B cell (primary cell): ENCODE measurements at places on chromosomes 3 and 15.

GRCh38 chr15:70690021-70690420, 73.3 kb downstream of the UACA start:
- DNase-seq: no peak

- DNase-seq: no peak
Measured at GRCh38 chr3:17799312-17799711, 56.9 kb upstream of the TBC1D5 start.

GRCh38 chr3:72047221-72047871, 262.4 kb upstream of the PROK2 start:
- DNase-seq: no peak

- DNase-seq: no peak
Measured at GRCh38 chr15:30927148-30927761, 23.5 kb downstream of the FAN1 start.

DNA sequence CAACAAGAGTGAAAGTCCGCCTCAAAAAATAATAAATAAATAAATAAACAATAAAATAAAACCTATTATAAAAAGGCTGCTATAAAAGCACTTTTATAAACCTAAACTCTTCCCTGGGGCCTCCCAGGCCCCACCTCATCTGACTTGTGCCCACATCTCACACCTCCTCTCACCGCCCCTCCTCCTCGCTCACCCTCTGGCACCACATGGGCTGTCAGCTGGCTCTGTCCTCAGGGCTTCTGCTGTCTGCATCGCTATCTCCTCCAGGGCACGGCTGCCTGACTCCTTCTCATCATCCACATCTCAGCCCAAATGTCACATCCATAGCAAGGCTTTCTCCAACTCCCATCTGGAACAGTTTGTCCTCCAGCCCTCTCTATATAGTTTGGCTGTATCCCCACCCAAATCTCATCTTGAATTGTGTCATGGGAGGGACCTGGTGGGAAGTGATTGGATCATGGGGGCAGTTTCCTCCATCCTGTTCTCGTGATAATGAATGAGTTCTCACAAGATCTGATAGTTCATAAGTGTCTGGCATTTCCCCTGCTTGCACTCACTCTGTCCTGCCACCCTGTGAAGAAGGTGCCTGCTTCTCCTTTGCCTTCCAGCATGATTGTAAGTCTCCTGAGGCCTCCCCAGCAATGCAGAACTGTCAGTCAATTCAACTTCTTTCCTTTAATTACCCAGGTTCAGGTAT, 8.8 kb upstream of the SH3BP5 start:
- DNase-seq: no peak

GRCh38 chr3:158731938-158732855, at the start of gene RARRES1:
TSS of gene RARRES1 (minus strand) at chr3:158732457. CDS start at chr3:158732415, 42 bp downstream.
- peak; percentile 42 for DNase-seq

DNA sequence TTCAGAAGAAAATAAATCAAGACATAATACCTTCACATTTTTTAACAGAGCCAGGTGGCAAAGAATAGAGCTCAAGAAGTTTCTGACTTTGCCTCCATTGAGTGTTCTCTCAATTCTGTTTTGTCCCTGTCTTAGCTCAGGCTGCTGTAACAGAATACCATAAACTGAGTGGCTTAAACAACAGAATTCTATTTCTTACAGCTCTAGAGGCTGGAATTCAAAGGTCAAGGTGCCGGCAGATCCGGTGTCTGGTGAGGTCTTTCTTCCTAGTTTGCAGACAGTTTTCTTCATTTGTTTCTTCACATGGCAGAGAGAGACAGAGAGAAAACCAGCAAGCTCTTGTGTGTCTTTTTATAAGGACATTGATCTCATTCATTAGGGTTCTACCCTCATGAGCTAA, 25.6 kb downstream of the IQCH start:
- no peak for DNase-seq

DNA sequence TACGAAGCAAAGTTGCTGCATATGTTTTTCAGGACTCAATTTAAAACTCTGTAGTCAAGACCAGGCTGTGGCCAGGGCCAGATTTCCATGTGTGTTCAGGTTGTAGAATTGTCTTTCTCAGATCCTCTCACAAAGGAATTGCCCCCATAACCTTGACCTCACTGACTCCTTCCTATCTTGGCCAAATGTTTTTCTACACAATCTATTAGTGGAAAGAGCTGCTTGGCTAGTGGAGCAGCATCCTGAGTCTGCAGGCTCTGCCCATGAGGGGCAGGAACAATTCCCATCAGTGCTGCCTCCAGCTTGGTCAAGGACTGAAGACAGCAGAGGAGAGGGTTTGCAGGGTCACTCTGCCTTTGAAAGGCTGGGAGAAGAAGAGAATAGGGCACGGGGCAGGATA, 6.9 kb upstream of the TBC1D21 start:
- DNase-seq: no peak

DNA sequence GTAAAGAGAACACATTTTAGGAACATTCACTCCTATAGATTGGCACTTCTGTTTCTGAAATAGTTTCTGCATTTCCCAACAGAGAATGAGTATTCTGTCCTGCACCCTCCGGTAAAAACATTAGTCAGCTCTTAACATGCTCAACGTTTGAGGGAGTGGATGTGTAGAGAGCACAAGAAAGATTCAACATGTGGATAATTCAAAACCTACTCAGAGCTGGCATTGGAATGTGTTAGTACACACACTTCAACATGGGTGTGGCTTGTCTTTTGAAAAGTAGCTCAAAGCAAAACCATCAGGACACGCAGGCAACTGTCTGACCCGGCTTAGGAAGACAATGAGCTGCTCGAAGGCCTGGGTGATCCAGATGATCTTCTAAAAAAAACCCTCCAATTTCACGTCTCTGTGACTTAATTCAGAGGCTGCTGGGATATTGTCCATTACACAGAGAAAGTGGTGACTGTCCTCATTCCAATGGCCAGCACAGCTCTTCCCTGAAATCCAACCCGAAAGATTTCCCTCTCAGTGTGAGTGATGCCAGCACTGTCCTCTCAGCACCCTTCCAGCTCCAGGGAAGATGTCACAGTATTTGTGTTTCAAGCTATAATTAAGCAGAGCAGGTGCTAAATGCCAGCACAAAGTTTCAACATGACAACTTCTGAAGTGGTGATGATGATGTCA, 18.1 kb downstream of the FBN1 start:
- DNase-seq: no peak

- DNase-seq: no peak
Measured at GRCh38 chr3:15743587-15744009, 54.2 kb downstream of the ANKRD28 start.

DNA sequence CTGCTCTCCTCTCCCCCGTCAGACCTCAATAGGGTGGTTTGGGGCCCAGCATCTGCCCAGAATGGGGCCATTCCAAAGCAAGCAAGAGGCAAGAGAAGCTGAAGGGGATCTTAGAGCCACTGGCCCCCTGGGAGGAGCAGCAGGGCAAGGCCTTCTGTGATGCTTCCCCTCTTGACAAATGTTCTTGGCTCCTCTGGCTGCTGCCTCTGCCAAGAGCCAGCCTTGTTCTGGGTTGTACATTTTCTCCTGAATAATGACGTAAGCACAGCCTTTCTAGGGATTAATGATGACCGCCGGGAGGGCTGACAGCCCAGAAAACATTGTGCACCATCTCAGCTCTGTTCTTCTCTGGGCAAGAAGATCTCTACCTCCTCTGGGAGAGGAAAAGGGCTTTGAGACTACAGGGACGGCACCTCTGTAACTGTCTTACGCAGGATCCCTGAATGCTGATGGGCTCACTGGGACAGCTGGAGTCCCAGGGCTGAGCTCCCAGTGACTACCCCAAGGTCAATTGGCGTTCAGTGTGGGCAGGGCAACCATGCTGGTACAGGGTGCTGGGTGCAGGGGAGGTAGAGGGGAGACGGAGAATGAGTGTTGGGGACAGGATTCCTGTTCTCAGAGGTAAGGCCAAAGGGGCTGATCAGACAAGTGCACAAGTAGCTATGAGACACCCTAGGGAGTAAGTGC, 253.3 kb downstream of the FAM43A start:
- no peak for DNase-seq

DNA sequence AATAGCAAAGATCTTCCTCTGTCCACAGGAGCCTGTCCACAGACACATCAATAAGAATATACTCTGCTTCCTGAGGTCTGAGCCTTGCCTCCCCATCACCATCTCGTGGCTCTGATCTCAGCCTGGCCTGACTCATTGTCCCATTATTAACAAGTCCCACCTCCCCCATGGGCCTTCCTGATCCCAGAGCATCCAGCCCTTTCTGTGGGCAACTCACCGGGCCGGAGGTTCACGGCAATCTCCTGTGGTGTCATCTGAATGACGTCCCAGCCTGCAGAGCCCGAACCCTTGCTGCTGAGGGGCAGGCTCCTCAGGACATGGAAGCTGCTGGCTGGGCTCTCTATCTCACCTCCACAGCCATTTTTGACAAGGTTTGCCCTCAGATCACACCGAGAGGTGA, 28.1 kb downstream of the ITGB5 start:
- DNase-seq: no peak

- no peak for DNase-seq
Measured at GRCh38 chr3:71160785-71161546, 422.6 kb downstream of the FOXP1 start.

DNA sequence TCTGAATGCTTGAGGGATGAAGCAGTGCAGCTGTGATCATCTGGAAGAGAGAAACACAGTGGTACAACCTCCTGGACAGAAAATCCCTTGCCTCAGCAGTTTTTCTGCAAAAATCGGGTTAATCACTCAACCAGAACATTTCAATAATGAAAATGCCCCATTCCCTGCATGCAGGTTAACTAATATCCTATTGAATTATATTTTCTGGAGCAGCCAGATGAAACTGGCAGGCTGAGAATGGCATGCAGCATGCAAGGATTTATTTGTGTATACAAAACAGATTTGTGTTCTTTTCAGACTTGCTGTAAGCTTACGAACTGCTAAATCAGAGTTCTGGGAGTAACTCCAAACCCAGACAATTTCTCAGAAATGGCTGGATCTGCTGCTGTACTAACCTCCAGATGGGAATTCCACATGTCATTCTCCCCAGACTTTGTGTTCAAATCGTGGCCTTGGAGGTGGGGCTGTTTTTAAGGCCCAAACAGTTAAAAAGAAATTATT, 39.1 kb downstream of the SLC9A9 start:
- no peak for DNase-seq

GRCh38 chr3:134084242-134084950, 54.7 kb upstream of the SLCO2A1 start:
- no peak for DNase-seq

DNA sequence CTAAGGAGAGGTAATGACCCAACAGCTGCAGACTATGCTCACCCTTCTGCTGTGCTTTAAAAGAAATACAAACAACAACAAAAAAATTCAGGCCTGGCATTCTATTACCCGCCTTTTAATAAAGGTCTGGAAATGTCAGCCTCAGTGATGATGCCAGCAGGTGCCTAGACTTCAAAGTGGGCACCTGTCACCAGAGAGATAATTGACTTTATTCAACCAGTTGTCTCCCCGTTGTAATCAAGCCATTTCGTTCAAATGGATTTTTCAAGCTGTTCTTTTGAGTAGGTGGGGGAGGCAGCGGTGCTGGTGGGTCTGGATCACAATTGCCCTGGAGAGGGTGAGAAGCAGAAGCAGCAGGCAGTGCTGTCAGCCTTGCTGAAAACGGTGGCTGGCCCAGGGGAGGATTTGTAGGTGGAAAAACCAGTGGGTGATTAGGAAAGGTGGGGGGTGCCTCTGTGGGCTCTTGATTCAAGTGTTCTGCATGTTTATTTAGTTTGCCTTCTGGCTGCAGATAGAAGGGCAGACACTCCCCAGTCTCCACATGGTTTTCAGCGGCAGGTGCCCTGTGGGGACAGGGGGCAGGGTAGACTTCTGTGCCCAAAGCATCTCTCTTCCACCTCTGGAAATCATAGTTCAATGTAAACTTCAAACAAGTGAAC, 300.2 kb upstream of the SLCO3A1 start:
- DNase-seq: no peak

DNA sequence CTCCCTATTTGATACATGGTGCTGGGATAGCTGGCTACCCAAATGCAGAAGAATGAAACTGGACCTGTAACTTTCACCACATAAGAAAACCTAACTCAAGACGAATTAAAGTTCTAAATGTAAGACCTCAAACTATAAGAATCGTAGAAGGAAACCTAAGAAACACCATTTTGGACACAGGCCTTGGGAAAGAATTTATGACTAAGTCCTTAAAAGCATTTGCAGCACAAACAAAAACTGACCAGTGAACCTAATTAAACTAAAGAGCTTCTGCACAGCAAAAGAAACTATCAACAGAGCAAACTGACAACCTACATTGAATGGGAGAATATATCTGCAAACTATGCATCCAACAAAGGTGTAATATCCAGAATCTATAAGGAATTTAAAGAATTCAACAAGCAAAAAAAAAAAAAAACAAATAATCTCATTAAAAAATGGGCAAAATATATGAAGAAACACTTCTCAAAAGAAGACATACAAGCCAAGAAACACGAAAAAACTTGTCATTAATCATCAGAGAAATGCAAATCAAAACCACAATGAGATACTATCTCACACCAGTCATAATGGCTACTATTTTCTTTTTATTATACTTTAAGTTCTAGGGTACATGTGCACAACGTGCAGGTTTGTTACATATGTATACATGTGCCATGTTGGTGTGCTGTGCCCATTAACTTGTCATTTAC, 37.0 kb downstream of the HDGFL3 start:
- DNase-seq: no peak

GRCh38 chr3:191987831-191988350, 526.9 kb downstream of the PYDC2 start:
- no peak for DNase-seq

DNA sequence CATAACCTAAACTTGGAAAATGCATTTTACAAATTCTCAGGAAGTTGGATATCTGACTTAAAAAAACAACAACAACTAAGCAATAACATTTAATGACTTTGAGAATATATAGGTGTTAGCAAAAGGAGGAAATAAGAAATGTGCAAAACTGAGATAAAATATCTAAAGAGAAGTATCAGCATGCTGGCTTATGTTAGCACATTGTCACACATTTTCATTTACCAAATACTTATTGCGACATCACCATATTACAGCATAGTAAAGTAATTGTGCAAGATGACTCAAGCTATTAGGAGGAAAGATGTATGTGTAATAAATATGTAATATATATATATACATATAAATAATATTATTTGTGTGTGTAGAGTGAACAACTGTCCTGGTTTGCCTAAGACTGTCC, 9.2 kb downstream of the PTX3 start:
- DNase-seq: no peak

DNA sequence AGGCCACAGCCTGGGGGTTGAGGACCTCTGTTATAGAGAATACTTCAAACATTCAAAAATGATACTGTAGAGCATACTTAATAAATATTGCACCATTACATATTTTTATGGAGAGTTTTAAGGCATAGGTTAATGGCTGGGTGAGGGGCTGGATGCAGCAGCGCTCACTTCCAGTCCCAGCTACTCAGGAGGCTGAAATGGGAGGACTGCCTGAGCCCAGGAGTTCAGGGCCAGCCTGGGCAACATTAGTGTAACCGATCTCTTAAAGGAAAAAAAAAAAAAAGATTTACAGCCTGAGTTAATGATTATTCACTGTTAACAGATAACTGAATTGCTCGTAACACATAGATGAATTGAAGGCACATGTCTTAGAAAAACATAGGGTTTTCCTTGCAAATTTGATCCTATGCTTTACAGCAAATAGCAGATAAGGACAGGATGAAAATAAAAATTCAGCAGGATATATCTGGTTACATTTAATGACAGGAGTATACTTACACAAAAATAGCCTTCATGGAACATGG, 282.9 kb downstream of the TBC1D5 start:
- DNase-seq: no peak

- no peak for DNase-seq
Measured at GRCh38 chr15:81418891-81419290, 44.9 kb upstream of the TMC3 start.

GRCh38 chr3:183131735-183132134, 30.8 kb downstream of the LAMP3 start:
- no peak for DNase-seq
